Ascending aorta (tissue), 2 donors: ENCODE measurements at places on chromosomes 13 and 19. TPM values are rescaled to one million over a fixed set of nuclear protein-coding genes. Genes with fewer than 3 reads are reported as not detected.
A peak's percentile ranks its signal among the peaks of the same experiment; 100 is the strongest.

GRCh38 chr13:75480671-75481175 is 1.2 kb downstream of the TBC1D4 start:
- peak overlapping the region; percentile 95 for H3K4me3 ChIP-seq
- no peak for DNase-seq
- H3K36me3 ChIP-seq = no peaks in the 10 kb centered on the region
- no peaks in the 10 kb centered on the region for H3K27me3 ChIP-seq
- H3K4me1 ChIP-seq = no peaks in the 10 kb centered on the region
- peak overlapping the region; percentile 56 for H3K27ac ChIP-seq

GRCh38 chr13:99749271-99750019 is 222.1 kb downstream of the ZIC5 start:
- DNase-seq = no peak
- H3K4me3 ChIP-seq = no peak overlapping the region
- no peaks in the 10 kb centered on the region for H3K36me3 ChIP-seq
- H3K27ac ChIP-seq = no peak overlapping the region
- H3K27me3 ChIP-seq = no peaks in the 10 kb centered on the region

TTC9B gene
- not detected for total RNA-seq

- no peaks in the 10 kb centered on the region for H3K27me3 ChIP-seq
- no peak overlapping the region for H3K4me3 ChIP-seq
- H3K4me1 ChIP-seq = no peaks in the 10 kb centered on the region
- no peak for DNase-seq
- H3K36me3 ChIP-seq = no peaks in the 10 kb centered on the region
- no peak overlapping the region for H3K27ac ChIP-seq
These were observed 29.7 kb downstream of the NKPD1 start for GRCh38 chr19:45130888-45131615.

GRCh38 chr13:96860882-96861281 is 133.4 kb downstream of the OXGR1 start:
- DNase-seq = no peak
- no peaks in the 10 kb centered on the region for H3K36me3 ChIP-seq
- H3K4me1 ChIP-seq = no peaks in the 10 kb centered on the region
- H3K27me3 ChIP-seq = no peaks in the 10 kb centered on the region

DNA sequence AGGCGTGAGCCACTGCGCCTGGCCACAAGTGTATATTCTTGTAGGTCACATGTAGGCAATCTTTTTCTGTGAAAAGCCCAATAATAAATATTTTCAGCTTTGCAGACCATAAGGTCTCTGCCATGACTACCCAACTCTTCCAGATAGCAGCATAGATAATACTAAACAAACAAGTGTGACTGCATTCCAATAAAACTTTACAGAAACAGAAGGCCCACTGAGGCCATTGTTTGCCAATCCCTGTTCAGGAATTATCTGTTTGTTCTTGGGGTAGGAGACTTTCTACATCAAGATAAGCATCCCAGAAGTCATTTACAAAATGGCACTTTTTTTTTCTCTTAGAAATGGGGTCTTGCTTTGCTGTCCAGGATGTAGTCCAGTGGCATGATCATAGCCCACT is 2.8 kb upstream of the ZNF329 start:
- no peak overlapping the region for H3K27ac ChIP-seq
- H3K4me3 ChIP-seq = peak overlapping the region; percentile 84
- DNase-seq = no peak
- H3K27me3 ChIP-seq = no peaks in the 10 kb centered on the region
- no peaks in the 10 kb centered on the region for H3K36me3 ChIP-seq

CTU1 gene
- total RNA-seq = 8.9 TPM

DNA sequence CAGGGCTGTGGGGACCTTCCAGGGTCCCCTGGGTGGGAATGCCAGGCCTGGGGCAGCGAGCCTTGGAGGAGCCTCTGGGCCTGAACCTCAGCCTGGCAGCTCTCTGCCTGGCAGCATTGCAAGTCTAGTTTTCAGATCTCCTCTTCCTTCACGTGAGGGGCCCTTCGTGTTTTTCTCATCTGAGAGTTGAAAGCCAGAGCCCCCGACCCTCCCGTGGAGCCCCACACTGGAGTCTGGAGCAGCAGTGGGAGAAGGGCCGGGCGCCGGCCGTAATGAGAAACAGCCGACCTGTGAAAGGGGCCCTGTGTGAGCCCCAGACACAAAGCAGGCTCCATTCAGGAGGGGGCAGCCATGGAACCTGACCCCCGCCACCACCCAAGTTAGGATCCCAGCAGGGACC is 19.3 kb downstream of the TMED1 start:
- peaks cover 47% of the 10 kb centered on the region for H3K36me3 ChIP-seq
- peak overlapping the region; percentile 92 for H3K27ac ChIP-seq
- peaks cover 12% of the 10 kb centered on the region for H3K4me1 ChIP-seq

GRCh38 chr19:41351339-41352245 is 2.1 kb downstream of the TGFB1 start:
- no peaks in the 10 kb centered on the region for H3K27me3 ChIP-seq
- H3K4me3 ChIP-seq = peak overlapping the region; percentile 90
- peak overlapping the region; percentile 93 for H3K27ac ChIP-seq

GRCh38 chr19:8475005-8475404 is 27.4 kb downstream of the PRAM1 start:
- no peaks in the 10 kb centered on the region for H3K27me3 ChIP-seq
- H3K4me1 ChIP-seq = no peaks in the 10 kb centered on the region
- H3K27ac ChIP-seq = no peak overlapping the region
- no peak for DNase-seq

GPR12 gene
- not detected for total RNA-seq

GRCh38 chr19:48501494-48502349 is 9.9 kb downstream of the LMTK3 start:
- H3K36me3 ChIP-seq = no peaks in the 10 kb centered on the region
- H3K27ac ChIP-seq = no peak overlapping the region
- no peaks in the 10 kb centered on the region for H3K4me1 ChIP-seq
- DNase-seq = peak; percentile 33
- no peak overlapping the region for H3K4me3 ChIP-seq

DNA sequence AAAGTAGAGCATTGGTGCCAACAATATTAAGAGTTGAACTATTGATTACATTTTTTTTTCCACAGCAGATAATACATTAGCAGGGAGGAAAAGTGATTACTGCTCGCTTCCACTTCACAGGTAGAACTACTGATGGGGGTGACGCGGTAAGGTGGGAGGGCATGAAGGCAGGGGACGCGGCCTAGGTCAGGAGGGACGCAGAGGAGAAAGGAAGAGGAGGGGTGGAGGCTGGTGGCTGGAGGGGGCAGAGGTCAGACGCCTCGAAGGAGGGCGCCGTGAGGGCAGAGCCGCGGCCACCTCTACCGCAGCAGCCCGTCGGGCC is 287 bp upstream of the B3GLCT start:
- no peak for DNase-seq
- H3K27ac ChIP-seq = peak overlapping the region; percentile 100
- no peaks in the 10 kb centered on the region for H3K36me3 ChIP-seq
- H3K4me3 ChIP-seq = peak overlapping the region; percentile 97

DNA sequence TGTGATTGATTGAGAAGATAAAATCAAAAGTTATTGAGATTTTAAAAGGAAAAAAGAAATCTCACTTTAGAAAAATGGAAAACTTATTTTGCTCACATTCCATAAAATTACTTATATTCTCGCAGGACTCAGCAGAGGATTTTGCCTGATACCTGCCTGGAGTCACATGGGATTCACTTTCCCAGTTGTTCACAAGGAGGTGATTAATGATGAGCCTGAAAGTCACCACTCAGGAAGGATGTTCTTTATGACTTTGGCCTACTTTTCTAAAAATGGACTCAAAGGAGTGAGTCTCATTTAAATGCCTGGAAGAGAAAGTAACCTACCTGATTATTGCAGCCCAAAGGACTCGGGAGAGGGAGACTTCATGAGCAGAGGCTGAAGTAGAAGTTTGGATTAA is 34.5 kb upstream of the FAM216B start:
- no peak overlapping the region for H3K27ac ChIP-seq
- H3K4me1 ChIP-seq = no peaks in the 10 kb centered on the region
- H3K27me3 ChIP-seq = no peaks in the 10 kb centered on the region
- no peaks in the 10 kb centered on the region for H3K36me3 ChIP-seq
- no peak for DNase-seq

DNA sequence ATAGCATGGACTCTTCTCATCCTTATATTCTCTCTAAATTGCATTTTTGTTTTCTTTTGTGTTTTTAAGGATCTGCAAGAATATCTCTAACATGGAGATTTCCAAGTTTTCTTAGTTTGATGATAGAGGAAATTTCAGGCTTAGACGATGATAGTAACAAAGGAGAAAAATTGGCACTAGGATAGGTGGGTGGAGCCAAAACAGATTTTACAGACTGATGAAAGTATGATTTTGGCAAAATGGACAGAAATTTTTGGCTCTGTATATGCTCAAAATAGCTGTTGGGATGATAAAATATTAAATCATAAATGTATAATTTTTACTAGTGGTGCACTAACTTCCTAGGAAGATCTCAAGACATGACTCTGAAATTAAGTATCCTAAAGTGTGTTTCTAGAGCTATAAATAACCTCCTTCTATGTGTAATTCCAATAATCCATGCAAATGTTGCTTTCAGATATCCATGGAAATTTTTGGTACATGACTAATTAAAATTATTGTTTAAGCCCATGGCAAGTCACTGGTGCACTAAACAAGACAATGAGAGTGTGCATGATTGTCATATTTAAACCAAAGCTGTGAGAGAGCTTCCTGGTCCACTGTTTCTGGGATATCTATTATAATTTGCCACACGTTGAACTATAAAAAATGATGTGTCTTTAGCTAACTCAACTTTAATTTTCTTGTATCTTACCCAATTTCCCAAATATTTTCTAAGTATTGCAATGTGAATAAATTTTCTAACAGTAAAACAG is 55.8 kb upstream of the NBEA start:
- H3K27me3 ChIP-seq = no peaks in the 10 kb centered on the region
- H3K27ac ChIP-seq = no peak overlapping the region

- peaks cover 4% of the 10 kb centered on the region for H3K36me3 ChIP-seq
- H3K27ac ChIP-seq = peak overlapping the region; percentile 95
- H3K4me3 ChIP-seq = no peak overlapping the region
- no peaks in the 10 kb centered on the region for H3K27me3 ChIP-seq
- peaks cover 62% of the 10 kb centered on the region for H3K4me1 ChIP-seq
These were observed 23.2 kb upstream of the CRTC1 start for GRCh38 chr19:18660051-18660910.

DNA sequence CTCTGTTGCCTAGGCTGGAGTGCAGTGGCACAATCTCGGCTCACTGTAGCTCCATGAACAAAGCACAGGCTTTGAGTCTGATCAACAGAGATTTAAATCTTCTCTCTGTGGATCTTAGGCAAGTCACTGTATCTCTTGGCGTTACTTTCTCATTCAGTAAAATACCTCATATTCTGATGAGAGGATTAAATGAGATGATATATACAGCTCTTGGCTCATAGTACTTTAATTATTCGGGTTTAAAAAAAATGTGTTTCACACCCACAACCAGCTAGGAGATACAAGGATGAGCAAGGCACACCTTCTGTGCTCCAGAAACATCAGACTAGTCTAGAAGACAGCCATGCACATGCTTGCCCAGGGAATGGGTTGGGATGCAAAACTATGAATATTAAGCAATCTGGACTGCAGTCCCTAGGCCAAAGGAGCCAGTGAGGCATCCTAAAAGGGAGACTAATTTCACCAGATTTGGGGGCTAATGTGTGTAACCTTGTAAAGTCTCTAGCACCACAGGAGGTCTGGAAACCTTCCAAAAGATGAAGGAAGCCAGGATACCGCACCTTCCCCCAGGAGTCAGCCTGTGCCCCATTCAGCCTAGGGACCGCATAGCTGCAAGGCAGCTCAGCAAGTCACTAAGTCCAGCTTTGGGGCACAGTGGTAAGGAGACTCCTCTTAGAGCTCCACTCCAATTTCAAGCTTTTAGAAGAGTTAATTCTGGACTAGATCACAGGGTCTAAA is 2.5 kb downstream of the VPS36 start:
- H3K4me1 ChIP-seq = peaks cover 5% of the 10 kb centered on the region
- H3K36me3 ChIP-seq = no peaks in the 10 kb centered on the region
- no peak overlapping the region for H3K27ac ChIP-seq
- H3K4me3 ChIP-seq = no peak overlapping the region
- H3K27me3 ChIP-seq = no peaks in the 10 kb centered on the region

TMEM145 gene
- not detected for total RNA-seq

KMT5C gene
- 21.7 TPM for total RNA-seq

- H3K4me1 ChIP-seq = no peaks in the 10 kb centered on the region
- no peaks in the 10 kb centered on the region for H3K27me3 ChIP-seq
- no peak overlapping the region for H3K27ac ChIP-seq
- H3K4me3 ChIP-seq = no peak overlapping the region
These were observed 125.7 kb upstream of the PEG3 start for GRCh38 chr19:56966225-56966696.

DNA sequence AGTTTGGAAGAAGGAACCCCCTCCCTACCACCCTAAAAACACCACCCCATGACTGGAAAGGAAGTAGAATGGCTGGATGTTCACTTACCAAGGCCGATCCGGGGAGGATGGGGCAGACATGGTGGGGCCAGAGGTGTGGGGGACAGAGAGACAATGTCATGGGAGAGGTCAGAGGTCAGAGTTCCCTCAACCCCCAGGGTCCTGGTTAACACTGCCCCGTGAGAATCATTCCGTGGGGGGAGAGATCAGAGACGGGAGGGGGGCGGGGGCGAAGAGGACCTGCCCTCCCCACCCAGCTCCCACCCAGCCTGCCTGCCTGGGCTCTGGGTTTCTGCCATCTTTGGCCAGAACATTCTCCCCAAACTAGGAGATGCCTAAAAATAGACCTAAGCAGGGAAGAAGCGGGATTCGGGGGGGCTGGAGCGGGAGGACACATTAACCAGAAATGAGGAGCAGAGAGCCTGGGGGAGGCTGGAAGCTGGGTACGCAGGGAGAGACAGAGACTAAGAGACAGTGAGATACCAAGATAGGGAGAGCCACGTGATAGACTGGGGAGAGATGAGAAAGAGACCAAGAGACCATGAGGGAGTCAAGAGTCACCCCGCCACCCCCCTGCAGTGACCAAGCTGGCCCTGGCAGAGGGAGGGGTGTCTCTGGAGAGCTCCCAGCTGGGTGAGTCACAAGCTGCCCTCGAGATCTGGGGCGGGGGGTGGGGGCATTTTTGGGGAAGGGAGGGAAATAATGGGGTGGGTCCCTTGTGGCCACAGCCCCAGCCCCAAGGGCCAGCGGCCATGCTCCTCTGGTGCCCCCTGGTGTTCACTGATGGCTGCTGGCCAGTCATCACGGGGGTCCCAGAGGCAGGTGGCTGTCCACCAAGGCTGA is 6.1 kb upstream of the KANK2 start:
- H3K36me3 ChIP-seq = no peaks in the 10 kb centered on the region
- peak; percentile 70 for DNase-seq
- H3K4me1 ChIP-seq = peaks cover 10% of the 10 kb centered on the region
- H3K4me3 ChIP-seq = peak overlapping the region; percentile 14
- H3K27ac ChIP-seq = peak overlapping the region; percentile 93
- H3K27me3 ChIP-seq = no peaks in the 10 kb centered on the region
